ENCODE measurements at places on chromosomes 5 and 9.

GRCh38 chr5:887947-888637 is 4.5 kb downstream of the BRD9 start:
- no peak for DNase-seq

DNA sequence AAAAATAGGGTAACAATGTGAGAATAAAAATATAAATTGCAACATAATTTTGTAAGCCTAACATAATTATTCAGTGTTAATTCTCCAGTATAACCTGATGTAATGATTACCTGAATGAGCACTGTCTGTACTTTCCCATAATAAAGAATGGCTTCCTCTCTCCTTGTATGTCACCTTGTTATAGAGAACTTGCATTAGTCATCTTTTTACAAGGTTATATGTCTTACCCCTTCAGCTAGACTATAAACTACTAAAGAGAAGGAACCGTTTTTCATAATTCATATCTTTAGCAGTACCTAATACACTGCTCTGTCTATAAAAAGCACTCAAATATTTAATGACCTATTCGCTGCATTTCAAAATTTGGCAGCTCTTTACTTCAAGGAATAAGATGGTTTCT is 19.8 kb downstream of the STRBP start:
- DNase-seq, result no peak

GRCh38 chr9:94881023-94881422 is 154.5 kb downstream of the AOPEP start:
- DNase-seq, result no peak

DNA sequence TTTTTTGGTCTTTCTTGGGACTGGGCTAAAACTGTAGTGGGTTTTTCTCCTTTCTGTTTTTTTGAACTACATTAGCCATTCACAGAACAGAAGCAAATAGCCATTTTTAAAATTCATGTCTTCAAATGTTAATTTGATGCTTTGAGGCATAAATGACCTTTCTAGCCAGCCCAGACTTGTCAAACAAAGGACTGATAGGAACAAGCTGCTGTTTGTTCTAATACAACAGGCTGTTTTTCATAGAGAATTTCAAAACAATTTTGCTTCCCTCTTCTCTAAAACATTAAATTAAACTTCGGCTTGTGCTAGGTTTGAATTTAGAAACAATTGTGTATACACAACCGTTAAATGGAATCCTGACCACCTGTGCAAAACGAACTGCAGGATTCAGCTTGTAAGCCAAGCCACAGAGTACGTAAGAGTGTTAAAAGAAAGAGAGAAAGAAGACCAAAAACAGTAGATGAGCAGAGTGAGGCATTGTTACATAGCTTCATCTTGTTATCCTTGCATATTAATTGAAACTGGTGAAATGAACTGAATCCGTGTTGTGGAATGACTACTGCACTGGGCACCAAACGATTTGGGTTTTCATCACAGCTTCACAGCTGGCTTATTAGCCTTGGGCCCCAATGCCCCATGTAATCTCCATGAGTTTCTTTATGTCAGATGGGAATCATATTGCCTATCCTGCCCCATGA is 100.0 kb downstream of the ZSWIM6 start:
- DNase-seq, result peak; percentile 35

DNA sequence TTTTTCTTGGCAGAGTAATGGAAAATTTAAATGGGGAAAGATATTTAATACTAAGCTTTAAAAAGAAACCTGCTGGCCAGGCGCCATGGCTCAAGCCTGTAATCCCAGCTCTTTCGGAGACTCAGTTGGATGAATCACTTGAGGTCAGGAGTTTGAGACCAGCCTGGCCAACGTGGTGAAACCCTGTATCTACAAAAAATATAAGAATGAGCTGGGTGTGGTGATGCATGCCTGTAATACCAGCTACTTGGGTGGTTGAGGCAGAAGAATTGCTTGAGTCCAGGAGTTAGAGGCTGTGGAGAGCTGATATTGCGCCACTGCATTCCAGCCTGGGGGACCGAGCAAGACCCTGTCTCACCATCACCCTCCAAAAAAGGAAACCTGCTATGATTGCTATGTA is 32.8 kb downstream of the TUT7 start:
- DNase-seq, result no peak

GRCh38 chr5:115661101-115661500 is 35.3 kb upstream of the TMED7 start:
- no peak for DNase-seq

GRCh38 chr5:18420711-18421110 is 786.5 kb downstream of the TAF11L14 start:
- DNase-seq, result no peak

DNA sequence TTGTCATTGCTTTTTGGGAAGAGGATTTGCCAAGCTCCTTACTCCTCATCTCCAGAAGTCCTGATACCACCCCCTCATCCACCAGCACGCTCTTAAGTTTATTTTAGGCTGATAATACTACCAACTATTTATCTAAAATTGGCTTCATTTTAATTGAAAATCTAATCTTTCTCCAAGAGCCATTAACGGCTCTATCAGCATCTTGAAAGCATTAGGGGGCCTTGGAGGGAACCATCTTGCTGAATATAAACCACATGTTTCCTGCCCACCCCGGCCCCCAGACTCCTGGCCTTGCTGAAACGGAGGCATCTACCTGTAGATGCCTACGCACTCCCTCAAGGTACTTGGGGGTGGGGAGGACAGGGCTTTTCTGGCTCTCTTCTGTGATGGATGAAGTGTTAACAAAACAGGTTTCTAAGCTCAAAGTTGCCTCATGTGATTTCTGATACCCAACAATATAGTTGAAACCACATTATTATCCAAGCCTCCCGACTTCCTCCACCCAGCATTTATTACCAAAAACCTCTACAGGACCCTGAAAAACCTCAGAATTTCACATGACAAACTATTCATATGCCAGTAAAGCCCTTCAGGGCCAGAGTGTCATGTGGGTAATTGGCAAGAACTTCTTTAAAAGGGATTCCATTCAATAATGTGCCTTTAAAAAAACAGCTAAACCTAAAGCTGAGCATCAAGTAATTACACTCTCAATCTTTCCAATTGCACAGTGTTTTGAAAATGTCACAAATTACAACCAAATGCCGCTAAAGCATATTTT is 96.7 kb downstream of the SAXO1 start:
- no peak for DNase-seq

DNA sequence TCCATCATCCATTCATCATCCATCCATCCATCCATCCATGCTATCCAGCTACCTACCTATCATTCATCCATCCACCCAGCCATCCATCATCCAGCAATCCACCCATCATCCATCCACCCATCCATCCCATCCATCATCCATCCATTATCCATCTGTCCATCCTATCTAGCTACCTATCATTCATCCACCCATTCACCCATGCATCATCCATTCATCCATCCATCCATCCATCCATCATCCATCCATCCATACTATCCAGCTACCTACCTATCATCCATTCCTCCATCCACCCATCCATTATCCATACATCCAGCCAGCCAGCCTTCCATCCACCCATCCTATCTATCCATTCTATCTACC is 26.3 kb downstream of the SLC6A3 start:
- DNase-seq, result no peak

- no peak for DNase-seq
These were observed 721.2 kb downstream of the CDH18 start for GRCh38 chr5:19266791-19267190.

GRCh38 chr5:148810823-148811222 is 15.6 kb upstream of the ADRB2 start:
- no peak for DNase-seq

DNA sequence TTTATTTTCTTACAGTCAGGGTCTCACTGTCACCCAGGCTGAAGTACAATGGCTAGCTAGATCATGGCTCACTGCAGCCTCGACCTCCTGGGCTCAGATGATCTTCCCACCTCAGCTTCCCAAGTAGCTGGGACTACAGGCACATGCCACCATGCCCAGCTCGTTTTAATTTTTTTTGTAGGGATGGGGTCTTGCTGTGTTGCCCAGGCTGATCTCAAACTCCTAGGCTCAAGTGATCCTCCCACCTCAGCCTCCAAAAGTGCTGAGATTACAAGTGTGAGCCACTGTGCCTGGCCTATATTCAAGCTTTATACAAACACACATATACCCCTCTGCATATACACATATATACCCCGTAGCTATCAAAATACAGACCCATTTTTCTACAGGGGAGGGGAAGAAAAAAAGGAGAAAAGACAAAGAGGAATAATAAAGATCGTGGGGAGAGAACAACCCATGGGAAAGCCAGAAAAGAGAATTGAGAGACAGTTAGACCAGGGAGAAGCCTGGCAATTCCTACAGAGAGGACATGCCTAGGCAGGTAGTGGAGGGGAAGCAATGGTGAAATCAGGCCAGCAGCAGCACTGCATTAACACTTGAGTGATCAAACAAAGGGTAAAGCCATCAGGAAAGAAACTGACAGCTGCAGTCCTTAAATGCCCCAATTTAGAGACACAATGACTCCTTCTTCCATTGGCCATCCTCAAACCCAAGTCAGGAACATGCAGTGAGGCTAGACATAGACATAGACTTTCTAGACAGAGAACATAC is 102.7 kb downstream of the EFNA5 start:
- DNase-seq, result no peak

DNA sequence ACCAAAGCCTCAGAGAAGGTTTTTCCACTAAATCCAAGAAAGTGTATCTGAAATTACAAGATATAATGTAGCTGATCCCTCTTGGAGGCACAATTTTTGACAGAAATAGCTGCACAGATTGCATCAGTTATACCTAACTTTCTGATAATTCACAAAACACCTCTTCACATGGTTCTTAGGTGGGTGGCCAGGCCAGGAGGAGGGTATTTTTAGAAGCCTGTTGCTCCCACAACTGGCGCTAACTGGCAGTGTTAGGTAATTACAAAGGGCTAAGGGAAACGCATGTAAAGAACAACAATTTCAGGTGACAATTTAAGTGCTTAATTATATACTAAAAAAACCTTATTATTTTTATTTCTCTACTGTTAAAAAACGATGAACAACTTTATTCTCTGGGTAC is 247.9 kb downstream of the BNC2 start:
- no peak for DNase-seq

- DNase-seq, result no peak
These were observed 3.3 kb downstream of the PRELID1 start for GRCh38 chr5:177306674-177307543.

DNA sequence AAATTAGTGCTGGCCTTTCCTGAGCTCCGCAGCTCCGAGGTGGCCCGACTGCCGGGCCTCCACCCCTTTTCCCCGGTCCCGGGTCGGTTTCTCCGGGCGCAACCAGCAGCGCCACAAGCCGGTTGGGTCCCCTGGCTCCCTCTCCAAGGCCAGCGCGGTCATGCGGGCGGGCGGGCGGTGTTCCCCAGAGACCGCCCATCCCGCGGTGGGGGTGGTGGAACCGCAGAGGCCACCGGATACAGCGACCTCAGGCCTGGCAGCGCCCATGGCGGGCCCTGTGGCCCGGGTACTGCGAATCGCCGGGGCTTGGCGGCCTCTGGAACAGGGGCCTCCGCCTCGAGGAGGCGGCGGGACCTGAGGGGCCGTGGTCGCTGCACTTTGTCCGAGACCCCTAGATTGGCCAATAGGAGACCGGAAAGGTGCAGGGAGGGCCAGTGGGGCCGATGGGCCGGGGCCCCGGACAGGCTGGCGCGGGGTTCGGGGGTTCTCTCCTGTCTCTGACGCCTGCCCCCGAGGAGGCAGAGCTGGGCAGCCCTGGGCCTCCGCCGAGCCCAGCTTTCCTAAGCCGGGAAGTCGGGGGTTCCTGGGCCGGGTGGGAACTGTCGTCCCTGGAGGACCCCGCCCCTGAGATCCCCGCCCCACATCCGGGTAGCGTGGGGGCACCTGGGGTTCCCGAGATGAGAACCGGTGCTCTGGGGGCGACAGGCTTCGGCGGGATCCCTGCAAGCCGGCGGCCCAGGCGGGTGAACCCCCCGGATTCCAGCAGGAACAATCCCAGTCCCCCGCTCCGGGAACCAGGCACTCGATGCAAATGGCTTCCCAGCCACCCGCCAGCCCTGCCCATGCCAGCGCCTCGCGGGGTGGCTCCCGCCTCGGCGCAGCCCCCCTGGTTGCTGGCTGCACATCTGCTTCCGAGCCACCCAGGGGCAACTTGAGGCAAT is 293.9 kb downstream of the ZSWIM6 start:
- no peak for DNase-seq

GRCh38 chr5:172441262-172441751 is 13.0 kb downstream of the SH3PXD2B start:
- DNase-seq, result peak; percentile 41

DNA sequence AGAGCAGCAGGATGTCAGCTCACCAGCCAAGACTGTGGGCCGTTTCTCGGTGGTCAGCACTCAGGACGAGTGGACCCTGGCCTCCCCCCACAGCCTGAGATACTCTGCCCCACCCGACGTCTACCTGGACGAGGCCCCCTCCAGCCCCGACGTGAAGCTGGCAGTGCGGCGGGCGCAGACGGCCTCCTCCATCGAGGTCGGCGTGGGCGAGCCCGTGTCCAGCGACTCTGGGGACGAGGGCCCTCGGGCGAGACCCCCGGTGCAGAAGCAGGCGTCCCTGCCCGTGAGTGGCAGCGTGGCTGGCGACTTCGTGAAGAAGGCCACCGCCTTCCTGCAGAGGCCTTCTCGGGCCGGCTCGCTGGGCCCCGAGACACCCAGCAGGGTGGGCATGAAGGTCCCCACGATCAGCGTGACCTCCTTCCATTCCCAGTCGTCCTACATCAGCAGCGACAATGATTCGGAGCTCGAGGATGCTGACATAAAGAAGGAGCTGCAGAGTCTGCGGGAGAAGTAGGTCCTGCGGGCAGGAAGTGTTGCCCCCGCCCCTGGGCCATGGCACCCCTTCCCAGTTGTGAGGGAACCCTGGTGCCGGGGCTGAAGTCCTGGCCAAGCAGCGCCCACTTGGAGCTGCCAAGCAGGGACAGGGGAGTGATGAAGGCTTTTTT is 108.9 kb downstream of the WNK2 start:
- no peak for DNase-seq

DNA sequence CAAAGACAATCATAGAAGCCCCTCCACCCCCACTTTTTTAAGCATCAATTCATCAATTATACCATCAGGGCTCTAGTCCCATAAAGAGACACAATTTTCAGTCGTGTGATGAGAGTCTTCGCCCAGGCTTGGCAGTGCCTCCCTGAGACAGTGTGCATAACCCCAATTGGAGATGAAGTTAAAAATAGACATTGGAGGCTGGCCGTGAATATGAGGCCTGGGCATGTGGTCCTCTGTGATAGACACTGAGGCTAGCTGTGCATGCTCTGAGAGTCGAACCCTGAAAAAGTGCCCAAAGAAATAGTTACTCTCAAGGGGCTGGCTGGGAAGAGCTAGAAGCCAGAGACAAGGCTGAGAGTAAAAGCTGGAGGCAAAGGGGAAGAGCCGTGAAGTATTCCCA is 248.6 kb upstream of the NR4A3 start:
- DNase-seq, result no peak
